MM.1S (cell line): ENCODE measurements at places on chromosomes 4 and X.

GRCh38 chr4:74529284-74530041 lies 84.5 kb downstream of the AREG start:
- no peak for DNase-seq
- H3K4me3 ChIP-seq = no peak overlapping the region
- H3K36me3 ChIP-seq = no peaks in the 10 kb centered on the region
- H3K27me3 ChIP-seq = no peaks in the 10 kb centered on the region

- H3K4me1 ChIP-seq = peaks cover 9% of the 10 kb centered on the region
- no peaks in the 10 kb centered on the region for H3K36me3 ChIP-seq
- no peak for DNase-seq
- H3K27me3 ChIP-seq = no peaks in the 10 kb centered on the region
- no peak overlapping the region for H3K27ac ChIP-seq
- H3K4me3 ChIP-seq = no peak overlapping the region
These were observed 14.8 kb downstream of the LHFPL1 start for GRCh38 chrX:112664924-112665323.

DNA sequence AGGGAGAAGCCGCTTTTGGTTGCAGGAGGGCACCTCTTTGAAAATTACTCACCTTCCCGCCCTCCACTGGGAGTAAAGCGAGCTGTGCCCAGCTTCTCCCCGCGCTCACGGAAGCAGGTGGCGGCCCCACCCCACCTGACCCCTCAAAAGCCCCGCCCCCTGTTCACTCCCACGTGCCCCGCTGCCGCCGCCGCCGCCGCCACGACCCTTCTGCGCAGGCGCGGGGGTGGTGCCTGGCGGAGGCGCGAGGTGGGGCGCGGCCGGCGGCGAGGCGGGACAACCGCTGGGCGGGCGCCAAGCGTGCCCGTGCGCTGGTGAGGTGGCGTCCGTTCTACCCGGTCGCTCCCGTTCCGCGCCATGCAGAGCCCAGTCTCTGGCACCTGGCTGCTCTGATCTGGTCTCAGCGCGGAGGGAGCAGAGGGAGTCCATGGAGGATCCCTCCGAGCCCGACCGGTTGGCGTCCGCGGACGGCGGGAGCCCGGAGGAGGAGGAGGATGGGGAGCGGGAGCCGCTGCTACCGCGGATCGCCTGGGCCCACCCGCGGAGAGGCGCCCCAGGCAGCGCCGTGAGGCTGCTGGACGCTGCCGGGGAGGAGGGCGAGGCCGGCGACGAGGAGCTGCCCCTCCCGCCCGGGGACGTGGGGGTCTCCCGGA lies at the start of gene PI4K2B:
TSS of gene PI4K2B (plus strand) at position 297 of the 653 bp plus-strand sequence. CDS start at position 428, 131 bp downstream.
- H3K4me1 ChIP-seq = peaks cover 11% of the 10 kb centered on the region
- DNase-seq = peak; percentile 95
- peak within 1 kb of the TSS; percentile 92 for H3K27ac ChIP-seq
- H3K27me3 ChIP-seq = no peaks in the 10 kb centered on the region
- H3K4me3 ChIP-seq = peak within 1 kb of the TSS; percentile 89
- peaks cover 3% of the 10 kb centered on the region for H3K36me3 ChIP-seq

GRCh38 chrX:134023851-134024281 lies 38.5 kb upstream of the GPC3 start:
- H3K4me3 ChIP-seq = no peak overlapping the region
- no peak overlapping the region for H3K27ac ChIP-seq
- H3K4me1 ChIP-seq = no peaks in the 10 kb centered on the region
- no peak for DNase-seq

GRCh38 chr4:111689214-111689613 lies 456.0 kb upstream of the FAM241A start:
- H3K4me3 ChIP-seq = no peak overlapping the region
- no peak for DNase-seq
- no peaks in the 10 kb centered on the region for H3K36me3 ChIP-seq
- H3K4me1 ChIP-seq = no peaks in the 10 kb centered on the region
- H3K27ac ChIP-seq = no peak overlapping the region
- H3K27me3 ChIP-seq = no peaks in the 10 kb centered on the region

DNA sequence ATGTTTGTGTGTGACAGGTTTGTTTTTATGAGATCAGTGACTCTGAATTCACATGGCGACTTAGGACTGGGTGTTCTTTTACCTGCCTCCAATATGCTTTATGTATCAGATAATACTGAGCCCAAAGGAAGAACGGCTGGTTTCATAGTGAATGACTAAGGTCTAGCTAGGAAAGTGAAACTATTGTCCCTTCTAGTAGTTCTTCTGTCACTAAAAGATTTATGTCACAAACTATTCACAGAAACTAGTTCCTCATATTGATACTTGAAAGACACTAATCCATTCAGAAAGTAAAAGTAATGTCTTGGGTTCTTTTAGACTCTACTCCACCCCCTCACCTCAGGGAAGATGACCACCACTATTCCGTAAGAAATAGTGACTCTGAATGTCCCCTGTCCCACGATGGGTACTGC lies 81.7 kb downstream of the EGF start:
- no peaks in the 10 kb centered on the region for H3K36me3 ChIP-seq
- peaks cover 29% of the 10 kb centered on the region for H3K4me1 ChIP-seq
- H3K4me3 ChIP-seq = peak overlapping the region; percentile 10; the same call in 1 of the 2 replicates
- peak; percentile 60 for DNase-seq
- no peak overlapping the region for H3K27ac ChIP-seq

GRCh38 chr4:45199736-45200135 lies 473.4 kb upstream of the GNPDA2 start:
- H3K4me3 ChIP-seq = no peak overlapping the region
- H3K27me3 ChIP-seq = no peaks in the 10 kb centered on the region
- H3K27ac ChIP-seq = no peak overlapping the region
- DNase-seq = no peak
